ENCODE measurements at places on chromosomes 11 and 22. TPM values are rescaled to one million over a fixed set of nuclear protein-coding genes. Genes with fewer than 3 reads are reported as not detected.

DNA sequence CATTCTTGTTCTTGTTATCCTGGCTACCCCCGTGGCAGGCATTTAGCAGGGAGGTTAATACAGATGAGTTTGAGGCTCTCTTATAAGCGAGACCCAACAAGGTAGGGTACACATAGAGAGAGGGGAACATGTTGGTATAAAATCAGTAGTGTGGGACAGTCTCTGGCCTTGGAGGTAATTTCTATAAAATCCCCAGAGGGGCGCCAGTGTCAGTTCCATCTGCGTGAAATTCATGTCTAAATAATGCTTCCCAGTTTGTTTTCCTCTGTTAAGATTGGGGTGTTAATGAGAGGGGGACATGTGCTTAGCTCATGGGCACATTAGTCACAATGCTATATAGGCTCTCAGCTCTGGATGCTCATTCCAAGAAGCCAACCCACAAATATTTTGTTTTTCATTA lies 150.7 kb downstream of the MYO18B start:
- no peaks in the 10 kb centered on the region for H3K4me1 ChIP-seq
- DNase-seq, result no peak
- H3K27me3 ChIP-seq, result no peaks in the 10 kb centered on the region
- H3K36me3 ChIP-seq, result no peaks in the 10 kb centered on the region

DNA sequence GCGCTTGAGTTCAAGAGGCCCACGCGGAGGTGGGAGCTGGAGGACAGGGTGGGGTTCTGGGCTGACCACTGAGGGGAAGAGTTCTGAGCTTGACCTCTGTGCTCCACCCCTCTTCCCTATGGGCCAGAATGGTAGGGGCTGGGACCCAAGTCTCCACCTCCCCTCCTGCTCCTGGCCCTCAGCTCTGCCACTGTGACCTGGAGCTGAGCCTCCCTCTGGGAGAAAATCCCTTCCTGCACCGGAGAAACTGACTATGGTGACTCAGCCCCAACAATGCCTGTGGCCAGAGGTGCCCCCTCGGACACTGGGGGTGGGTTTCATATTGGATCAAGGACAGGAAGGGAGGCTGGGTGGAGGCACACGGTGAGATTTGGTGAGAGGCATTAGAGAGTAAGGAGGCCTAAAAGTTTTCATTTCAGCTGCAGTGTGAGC lies 23.0 kb downstream of the RELT start:
- no peak overlapping the region for H3K4me3 ChIP-seq
- no peak overlapping the region for H3K27ac ChIP-seq
- DNase-seq, result no peak
- H3K27me3 ChIP-seq, result no peaks in the 10 kb centered on the region
- peaks cover 6% of the 10 kb centered on the region for H3K4me1 ChIP-seq

DNA sequence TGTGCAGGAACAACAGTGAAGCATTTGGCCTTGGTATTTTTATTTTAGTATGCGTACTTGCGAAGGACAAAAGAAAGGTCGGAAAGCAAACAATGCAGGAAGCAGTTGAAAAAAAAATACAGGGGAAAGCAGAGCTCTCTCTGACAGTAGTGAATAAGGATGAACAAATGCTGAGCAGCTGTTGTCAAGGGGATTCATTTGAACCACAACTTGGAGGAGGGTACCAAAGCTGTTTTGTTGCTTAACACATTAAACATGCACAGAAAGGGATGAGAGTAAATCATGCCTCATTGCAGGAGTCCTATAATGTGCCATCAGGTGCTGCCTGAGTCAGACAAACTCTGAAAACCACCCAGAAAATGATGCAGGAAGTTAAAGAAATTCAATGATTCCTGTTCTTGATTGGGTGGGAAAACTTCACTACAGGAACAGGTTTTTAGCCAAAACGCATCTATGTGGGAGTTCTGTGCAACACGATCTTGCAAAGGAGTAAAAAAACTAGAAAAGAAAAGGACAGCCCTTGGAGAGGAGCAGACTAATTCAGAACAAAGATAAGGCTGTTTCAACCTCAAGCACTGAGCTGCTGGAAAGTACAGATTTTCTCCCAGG lies 2113.5 kb downstream of the LRRC4C start:
- no peaks in the 10 kb centered on the region for H3K36me3 ChIP-seq
- no peaks in the 10 kb centered on the region for H3K4me1 ChIP-seq
- no peak overlapping the region for H3K4me3 ChIP-seq
- no peak for DNase-seq
- H3K27ac ChIP-seq, result no peak overlapping the region

DNA sequence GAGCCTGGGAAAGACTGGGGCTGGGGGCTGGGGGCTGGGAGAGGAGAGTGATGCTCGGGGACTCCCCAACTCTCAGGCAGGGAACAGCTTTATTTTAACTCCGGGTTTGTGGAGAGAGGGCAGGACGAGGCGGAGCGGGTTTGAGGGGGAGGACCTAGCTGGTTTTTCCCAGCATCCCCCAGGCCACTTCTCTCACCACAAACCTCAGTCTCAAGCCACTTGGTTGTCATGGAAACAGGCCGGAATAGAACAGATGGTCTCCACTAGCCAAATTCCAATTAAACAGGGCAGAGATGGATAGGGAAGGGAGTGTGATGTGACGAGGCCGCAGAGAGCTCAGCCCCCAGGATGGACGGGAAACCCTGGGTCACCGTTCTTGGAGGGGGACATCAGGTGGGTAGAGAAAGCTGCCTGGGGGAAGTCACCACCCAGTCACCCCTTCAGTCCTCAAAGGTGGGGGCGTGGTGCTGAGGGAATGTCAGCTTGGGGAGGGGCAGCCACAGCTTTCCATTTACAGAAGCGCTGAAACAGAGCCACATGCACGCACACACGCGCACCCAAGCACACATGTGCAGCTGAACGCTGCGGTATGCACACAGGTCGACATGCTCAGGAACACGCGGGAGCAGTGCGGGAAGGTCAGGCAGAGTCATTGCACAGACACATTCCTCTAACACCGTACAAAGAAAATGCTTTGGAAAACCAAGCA lies 19.2 kb downstream of the NECTIN1 start:
- no peaks in the 10 kb centered on the region for H3K36me3 ChIP-seq
- no peak overlapping the region for H3K4me3 ChIP-seq
- no peaks in the 10 kb centered on the region for H3K27me3 ChIP-seq
- no peak overlapping the region for H3K27ac ChIP-seq
- DNase-seq, result no peak
- H3K4me1 ChIP-seq, result no peaks in the 10 kb centered on the region

GRCh38 chr11:65003282-65003681 lies 6.5 kb upstream of the BATF2 start:
- no peaks in the 10 kb centered on the region for H3K27me3 ChIP-seq
- DNase-seq, result no peak
- no peaks in the 10 kb centered on the region for H3K4me1 ChIP-seq
- H3K36me3 ChIP-seq, result no peaks in the 10 kb centered on the region
- H3K27ac ChIP-seq, result no peak overlapping the region

DNA sequence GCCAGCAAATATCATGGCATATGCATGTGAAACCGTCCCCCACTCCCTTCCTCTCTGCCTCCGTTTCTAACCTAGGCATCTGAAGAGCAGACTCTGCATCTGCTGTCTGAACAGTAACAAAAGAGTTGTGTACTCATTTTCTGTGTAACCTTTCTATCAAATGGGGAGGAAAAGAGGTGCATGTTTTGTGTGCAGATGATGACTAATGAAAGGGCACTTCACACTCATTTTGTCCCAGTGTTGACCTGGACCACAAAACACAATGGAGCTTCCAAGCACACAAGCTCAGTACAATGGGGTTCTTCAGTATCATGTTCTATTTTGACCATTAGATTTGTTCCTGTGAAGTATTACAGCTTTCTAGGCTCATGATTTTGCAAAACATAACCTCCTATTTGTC lies 13.0 kb downstream of the JHY start:
- no peaks in the 10 kb centered on the region for H3K27me3 ChIP-seq
- H3K27ac ChIP-seq, result no peak overlapping the region
- H3K36me3 ChIP-seq, result no peaks in the 10 kb centered on the region
- no peaks in the 10 kb centered on the region for H3K4me1 ChIP-seq

GRCh38 chr22:18075720-18076497 lies 1.9 kb upstream of the PEX26 start:
- peaks cover 28% of the 10 kb centered on the region for H3K4me1 ChIP-seq
- H3K36me3 ChIP-seq, result peaks cover 4% of the 10 kb centered on the region
- H3K27me3 ChIP-seq, result no peaks in the 10 kb centered on the region
- peak overlapping the region; percentile 19 for H3K27ac ChIP-seq
- H3K4me3 ChIP-seq, result no peak overlapping the region

GRCh38 chr11:105197071-105197815 lies 57.7 kb upstream of the CARD18 start:
- H3K4me3 ChIP-seq, result no peak overlapping the region
- H3K36me3 ChIP-seq, result no peaks in the 10 kb centered on the region
- H3K27me3 ChIP-seq, result no peaks in the 10 kb centered on the region
- H3K27ac ChIP-seq, result no peak overlapping the region
- H3K4me1 ChIP-seq, result no peaks in the 10 kb centered on the region
- no peak for DNase-seq

- no peak for DNase-seq
- peaks cover 39% of the 10 kb centered on the region for H3K4me1 ChIP-seq
- no peaks in the 10 kb centered on the region for H3K27me3 ChIP-seq
- H3K36me3 ChIP-seq, result peaks cover 5% of the 10 kb centered on the region
- peak overlapping the region; percentile 97 for H3K27ac ChIP-seq
Observed at GRCh38 chr22:38706901-38707195, 1.1 kb downstream of the GTPBP1 start.

DNA sequence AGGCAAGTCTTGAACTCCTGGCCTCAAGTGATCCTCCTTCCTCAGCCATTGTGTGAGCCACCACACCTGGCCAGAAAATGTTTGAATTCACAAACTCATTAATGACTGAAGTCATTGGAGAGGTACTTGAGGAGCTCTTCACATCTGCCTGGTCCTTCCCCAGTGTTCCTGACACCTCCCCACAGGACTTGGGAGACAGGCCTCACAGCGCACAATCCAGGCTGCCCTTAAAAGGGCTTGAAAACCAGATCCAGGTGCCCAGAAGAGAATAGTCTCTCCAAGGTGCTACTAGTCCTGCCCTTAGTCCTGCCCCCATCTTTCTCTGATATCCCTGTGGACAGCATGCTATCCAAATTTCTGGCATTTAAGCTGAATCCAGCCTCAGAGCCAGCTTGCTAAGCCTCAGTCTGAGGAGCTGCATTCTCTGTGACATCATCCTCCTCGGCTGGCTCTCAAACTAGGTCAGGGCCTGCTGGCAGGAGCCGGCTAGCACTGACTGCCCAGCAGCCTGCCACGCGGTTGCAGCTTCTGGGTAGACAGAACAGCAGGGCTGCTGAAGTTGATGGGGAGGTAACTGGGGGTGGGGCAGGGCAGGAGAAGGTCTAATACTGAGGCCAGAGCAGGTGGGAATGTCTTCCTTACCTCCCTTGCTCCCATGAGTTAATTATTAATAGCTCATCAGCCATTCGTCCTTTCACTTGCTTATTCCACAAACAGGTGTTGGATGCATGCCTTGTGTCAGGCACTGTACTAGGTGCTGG lies 35.3 kb upstream of the NECTIN1 start:
- H3K36me3 ChIP-seq, result no peaks in the 10 kb centered on the region
- H3K27me3 ChIP-seq, result no peaks in the 10 kb centered on the region
- no peak overlapping the region for H3K27ac ChIP-seq
- H3K4me3 ChIP-seq, result no peak overlapping the region

DNA sequence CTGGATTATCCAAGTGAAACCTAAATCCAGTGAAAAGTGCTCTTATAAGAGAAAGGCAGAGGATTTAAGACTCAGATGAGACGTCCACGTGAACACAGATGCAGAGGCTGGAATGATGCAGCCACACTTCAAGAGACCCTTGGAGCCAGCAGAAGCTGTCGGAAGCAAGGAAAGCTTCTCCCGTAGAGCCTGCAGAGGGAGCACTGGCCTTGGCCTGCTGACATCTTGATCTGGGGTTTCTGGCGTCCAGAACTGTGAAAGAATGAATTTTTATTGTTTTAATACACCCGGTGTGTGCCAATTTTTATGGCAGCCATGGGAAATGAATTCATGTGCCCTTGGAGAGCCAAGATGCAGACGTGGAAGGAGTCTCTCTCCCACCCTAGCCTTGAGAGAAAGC lies 407.0 kb upstream of the B3GAT1 start:
- H3K27me3 ChIP-seq, result no peaks in the 10 kb centered on the region
- no peak overlapping the region for H3K4me3 ChIP-seq
- no peaks in the 10 kb centered on the region for H3K36me3 ChIP-seq

- DNase-seq, result no peak
- no peak overlapping the region for H3K4me3 ChIP-seq
- H3K27ac ChIP-seq, result no peak overlapping the region
Observed at GRCh38 chr22:50727678-50728522, 10.1 kb upstream of the ACR start.

GRCh38 chr11:35250621-35251020 lies 111.7 kb downstream of the CD44 start:
- H3K27ac ChIP-seq, result no peak overlapping the region
- no peaks in the 10 kb centered on the region for H3K4me1 ChIP-seq
- no peak overlapping the region for H3K4me3 ChIP-seq
- DNase-seq, result no peak
- H3K36me3 ChIP-seq, result no peaks in the 10 kb centered on the region
- no peaks in the 10 kb centered on the region for H3K27me3 ChIP-seq

DNA sequence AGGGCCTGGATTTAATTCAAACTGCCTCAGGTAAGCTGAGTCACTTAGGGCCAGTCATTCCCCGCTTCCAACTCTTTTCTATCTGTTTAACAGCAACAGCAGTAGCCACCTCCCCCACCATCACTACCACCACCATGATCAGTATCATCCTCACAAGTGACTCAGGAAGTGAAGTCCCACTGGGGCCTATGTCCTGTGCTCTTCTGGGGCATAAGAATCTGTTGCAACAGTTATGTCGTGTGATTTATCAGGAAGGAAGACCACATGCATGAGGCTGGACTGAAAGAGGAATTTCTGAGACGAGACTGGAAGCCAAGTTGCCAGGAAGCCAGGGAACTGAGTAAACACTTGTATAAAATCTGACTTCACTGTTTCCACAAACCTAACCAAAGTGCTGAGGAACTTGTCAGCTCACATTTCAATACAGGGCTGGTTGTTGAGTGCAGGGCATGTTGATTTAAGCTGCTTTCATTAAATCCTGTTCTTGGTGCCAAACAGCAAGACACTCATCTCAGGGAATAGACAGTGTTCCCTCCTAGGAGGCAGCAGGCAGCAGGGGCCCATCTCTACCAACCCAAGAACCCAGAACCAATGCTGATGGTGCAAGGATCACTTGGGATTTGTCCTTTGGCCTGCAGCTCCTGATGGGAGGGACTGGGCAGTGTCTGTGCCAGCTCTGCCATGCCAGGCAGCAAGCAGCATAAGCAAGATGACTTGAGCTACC lies 226.7 kb upstream of the NARS2 start:
- H3K36me3 ChIP-seq, result no peaks in the 10 kb centered on the region
- H3K4me1 ChIP-seq, result peaks cover 37% of the 10 kb centered on the region
- no peaks in the 10 kb centered on the region for H3K27me3 ChIP-seq

The TUT1 gene
- 25.4 TPM for total RNA-seq

The BAIAP2L2 gene
- 6.3 TPM for total RNA-seq

The HORMAD2 gene
- total RNA-seq, result not detected
